ENCODE measurements at places on chromosomes 13 and 19.

DNA sequence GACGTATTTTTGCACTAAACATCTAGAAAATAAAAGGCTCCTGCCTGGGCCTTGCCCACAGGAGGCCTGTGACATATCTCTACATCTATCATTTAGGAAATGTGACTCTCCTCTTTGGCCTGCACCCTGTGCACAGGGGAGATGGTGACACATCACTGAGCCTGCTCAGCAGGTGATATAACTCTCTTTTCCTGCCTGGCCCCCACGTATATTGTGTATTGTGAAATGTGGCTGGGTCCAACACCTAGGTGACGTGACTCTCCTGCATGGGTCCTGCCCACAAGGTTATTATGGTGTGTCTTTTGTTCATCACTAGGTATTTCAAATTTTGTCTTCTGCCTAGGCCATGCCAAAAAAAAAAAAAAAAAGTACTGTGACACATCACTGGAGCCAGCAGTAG is 61.4 kb upstream of the ZNF724 start:
- no peak for DNase-seq

DNA sequence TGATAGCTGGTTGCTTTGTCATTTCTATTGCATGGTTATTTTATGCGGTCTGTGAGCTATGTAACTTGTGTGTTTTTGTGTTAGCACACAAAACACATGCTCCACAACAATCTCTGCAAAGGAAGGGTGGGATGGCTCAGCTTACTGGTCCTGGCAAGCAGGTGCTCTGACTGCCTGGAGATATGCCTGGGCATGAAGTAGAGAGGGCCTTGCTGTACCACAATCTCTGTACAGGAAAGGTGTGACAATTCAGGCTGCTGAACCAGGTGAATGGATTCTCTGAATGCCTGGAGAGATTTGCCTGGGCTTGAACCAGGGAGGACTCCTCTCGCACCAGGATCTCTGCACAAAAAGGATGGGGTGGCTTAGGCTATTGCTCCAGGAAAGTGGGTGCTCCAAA is 69.5 kb downstream of the STOML3 start:
- DNase-seq: no peak

GRCh38 chr13:65679240-65679639 is 1550.9 kb downstream of the PCDH9 start:
- no peak for DNase-seq

- no peak for DNase-seq
Measured at GRCh38 chr19:58401840-58402421, 6.5 kb downstream of the RNF225 start.

DNA sequence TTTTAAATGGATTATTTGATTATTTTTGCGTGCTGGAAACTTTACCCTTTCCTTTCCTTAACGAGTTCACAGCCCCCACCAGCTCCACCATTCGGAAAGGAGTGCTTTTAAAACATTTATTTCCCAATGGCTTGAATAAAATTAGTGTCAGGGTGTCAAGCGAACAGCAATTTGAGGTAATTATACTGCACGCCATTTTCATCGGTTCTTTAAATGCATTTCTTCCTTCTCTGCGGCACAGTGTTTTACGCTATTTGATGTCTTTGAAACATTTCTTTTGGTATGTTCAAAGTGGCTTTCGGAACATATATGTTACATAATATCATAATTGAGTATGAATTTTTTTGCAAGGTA is 309 bp upstream of the SLITRK1 start:
- DNase-seq: no peak

DNA sequence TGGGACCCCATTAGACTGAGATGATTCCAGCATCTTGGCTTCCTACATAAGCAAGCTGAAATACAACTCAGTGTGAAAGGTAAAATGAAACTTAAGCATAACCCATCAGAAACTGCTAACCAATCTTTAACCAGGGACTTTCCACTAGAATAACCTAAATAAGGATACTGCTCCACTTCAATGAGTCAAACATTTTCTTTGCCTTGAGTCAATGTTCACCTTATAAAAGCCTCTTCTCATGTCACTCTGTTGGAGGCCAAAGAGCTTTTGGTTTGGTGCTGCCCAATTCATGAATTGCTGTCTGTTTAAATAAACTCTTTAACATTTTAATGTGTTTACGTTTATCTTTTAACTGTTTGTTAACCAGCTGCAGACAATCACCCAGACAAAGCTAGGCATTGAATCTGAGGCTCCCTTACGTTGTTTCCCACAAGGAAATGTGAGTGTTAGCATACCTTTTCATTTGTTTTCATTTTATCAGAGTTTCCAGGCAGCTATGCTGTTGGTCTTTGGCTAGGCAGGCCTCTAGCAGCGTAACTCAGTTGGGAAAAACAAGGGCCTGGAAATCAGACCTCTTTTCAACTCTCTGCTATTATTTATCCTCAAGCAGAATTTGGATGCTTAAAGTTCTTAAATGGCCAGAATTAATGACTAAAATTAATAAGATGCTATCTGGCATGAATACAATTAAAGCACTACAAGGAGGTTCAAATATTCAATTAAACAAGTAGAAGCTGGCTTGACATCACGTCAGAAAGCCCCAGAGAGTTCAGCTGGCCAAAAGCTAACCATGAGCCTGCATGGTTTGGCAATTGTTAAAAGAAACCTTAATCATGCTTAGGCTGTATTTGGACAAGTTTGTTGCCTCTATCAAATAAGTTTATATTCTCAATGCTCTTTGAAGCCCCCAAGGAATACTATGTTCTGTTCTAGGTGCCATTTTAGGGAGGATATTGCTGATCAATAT is 200.2 kb downstream of the DCLK1 start:
- DNase-seq: no peak

DNA sequence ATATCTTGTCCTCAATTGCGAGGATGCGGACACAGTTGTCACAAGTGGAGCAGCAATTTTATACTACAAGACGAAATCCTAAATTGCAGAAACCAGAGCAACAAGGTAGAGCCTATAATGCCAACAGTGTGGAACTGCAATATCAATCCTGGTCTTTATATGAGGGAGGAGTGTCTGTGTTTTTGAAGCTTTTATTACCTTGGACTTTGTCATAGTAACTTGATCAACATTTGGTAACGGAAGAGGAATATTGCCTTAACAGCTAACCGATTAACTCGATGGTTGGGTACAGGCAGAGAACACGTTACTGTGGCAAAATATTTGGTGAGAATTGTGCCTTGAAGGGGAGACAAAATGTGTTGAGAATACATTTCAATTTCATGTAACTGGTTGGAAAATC is 661.5 kb downstream of the FGF9 start:
- DNase-seq: no peak

GRCh38 chr19:45391346-45391745 is 13.5 kb downstream of the PPP1R13L start:
- DNase-seq: no peak

- DNase-seq: no peak
Measured at GRCh38 chr13:77506874-77507273, 28.6 kb upstream of the SCEL start.

DNA sequence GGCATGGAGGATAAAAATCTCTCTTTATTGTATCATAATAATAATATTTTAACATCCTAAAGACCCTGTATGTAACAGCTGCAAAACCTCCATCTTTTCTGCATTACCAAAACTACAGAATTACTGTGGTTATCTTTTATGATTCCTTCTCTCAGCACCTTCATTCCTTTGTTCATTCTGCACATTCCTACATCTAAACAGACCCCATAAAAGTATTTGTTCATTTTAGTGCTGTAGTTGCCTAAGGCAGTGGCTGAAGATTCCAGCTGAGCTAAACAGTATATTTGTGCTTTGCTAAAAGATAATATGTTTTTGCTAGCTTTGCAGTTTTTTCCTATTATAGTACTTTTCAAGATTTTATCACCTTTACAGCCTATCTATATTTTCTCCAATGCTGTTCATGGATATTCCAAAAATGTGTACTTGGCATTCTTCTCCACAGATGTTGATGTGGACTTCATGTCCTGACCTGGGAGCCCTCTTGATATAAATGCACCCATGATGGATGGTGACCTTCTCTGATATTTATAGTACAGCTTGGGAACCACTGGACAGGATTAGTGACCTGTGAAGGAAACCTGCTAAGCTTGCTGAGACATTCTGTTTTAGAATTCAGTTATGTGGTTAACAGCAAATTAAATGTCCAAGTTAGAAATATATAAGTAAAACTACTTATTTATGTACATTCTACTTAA is 2832.9 kb upstream of the PCDH20 start:
- no peak for DNase-seq

- DNase-seq: no peak
Measured at GRCh38 chr13:92941167-92941566, 285.4 kb upstream of the GPC6 start.

DNA sequence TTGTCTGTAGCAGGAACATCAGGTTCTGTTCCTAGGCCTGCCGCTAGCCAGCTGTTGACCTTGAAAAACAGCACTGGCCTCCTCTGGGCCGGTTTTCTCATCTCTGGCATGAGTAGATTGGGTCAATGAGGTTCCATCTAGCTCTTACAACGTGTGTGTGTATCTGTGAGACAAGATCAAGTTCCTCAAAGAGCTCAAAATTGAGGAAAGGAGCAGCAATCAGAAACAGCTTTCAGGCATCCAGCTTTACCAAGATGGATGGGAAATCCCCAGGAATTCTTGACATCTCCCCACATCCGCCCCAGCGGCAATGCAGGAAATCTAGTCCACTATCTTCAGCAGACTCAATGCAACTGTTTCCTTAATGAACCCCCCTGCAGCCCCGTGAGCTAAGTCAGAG is 4.9 kb downstream of the FLT1 start:
- no peak for DNase-seq

Measured in T-helper 1 cell (primary cell).